NK-92 treated with Interleukin-12 subunit alpha and Interleukin-12 subunit beta, amount 100 ng/mL, for 24 hours (cell line): ENCODE measurements at places on chromosomes 4 and X.

- DNase-seq, result no peak
Measured at GRCh38 chr4:118814058-118814457, 21.9 kb downstream of the SEC24D start.

DNA sequence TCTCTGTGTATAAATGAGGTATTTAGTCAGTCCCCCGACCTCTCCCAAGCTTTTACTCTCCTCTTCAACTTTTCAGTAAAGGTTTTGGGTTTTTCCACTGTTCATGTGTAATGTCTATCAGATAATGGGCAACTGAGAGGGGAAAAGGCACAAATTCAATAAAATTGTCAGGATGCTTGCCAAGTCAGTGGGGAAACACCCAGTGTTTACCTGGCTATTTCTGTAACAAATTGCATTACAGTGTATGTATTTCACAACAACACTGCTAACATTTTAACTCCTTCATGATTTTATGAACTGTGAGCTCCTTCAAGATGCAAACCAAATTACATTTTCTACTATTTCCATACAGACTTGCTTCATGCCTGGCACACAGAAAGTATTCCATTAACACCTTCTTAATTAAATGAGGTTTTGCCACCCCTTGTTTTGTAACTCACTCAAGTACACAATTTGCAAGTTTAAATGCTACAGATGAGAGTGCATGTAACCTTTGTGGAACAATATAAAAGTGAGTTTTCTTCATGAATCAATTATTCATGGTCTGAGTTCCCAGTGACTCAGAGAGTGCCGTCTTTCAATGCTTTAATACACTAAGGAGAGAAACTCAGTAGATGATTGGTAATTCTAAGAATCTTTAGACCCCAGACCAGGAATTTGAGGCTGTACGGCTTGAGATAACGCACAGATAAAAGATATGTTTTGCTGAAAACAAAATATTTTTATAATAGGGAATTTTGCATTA is 149.8 kb upstream of the TLL1 start:
- DNase-seq, result no peak

DNA sequence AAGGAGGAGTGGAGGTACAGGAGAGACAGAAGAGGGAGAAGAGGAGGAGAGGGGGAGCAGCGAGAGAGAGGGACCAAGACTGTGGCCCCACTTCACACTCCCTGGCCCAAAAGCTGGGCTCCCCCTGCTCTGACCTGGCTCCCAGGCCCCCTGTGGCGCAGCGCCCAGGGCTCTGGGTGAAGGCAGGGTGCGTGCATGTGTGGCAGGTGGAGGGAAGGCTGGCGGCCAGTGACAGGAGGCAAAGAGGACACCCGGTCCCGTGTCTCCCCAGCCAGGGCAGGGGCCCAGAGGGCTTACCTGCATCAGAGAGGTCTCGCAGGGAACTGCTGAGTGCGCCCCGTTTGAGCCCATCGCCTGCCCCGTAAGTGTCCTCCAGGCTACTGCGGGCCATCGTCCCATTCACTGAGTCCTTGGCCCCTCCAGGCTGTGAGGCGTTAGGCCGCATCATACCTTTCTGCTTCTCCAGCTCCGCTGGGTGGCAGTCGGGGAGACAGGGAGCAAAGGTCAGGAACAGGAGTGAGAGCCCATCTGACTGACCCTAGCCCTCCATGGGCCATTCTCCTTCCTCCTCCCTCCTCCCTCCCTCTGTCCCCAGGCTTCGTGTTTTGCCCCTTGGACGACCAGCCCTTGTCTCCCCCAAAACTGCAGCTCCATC is 11.1 kb upstream of the KDM5C start:
- DNase-seq, result no peak

DNA sequence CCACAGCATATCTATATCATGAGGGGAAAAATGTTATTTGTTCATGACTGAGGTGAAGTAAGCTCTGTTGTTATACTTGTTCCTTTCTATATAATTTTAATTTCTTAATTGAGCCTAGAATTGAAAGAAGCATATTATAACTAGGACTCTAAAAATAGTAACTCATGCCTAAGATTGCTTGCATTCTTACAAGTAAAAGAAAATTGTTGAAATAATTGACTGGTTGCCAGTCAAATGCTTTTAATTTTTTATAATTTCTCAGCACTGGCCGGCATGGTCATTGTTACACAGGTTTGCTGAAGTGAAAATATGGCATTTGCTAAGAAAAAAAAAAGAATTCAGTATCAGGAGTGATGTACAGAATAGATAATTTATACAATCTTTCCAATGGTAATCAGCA is 104.8 kb downstream of the GASK1B start:
- DNase-seq, result no peak

- no peak for DNase-seq
Measured at GRCh38 chr4:82042042-82042441, 331.7 kb downstream of the HNRNPD start.

- DNase-seq, result no peak
Measured at GRCh38 chrX:13216139-13216538, 103.7 kb downstream of the ATXN3L start.

GRCh38 chr4:169030562-169030982 is 20.5 kb upstream of the CBR4 start:
- DNase-seq, result no peak

- no peak for DNase-seq
Measured at GRCh38 chrX:11105080-11105479, 6.1 kb upstream of the HCCS start.

GRCh38 chr4:22488106-22488505 is 27.8 kb downstream of the ADGRA3 start:
- DNase-seq, result no peak
